A549 treated with DMSO at 1 μM for 4 hours (cell line): ENCODE measurements at places on chromosomes 16 and 17. TPM values are rescaled to one million over a fixed set of nuclear protein-coding genes. Genes with fewer than 3 reads are reported as not detected.

The HEATR3 gene
- 12.0 to 19.0 TPM (median 17.0 TPM) in 5 replicates for total RNA-seq

The PRDM7 gene
- 0.03 TPM in 1 of 5 replicates, not detected in the others for total RNA-seq

The CANT1 gene
- 68.8 to 89.4 TPM (median 88.8 TPM) in 5 replicates for total RNA-seq

The CMTM1 gene
- total RNA-seq = 0.52 to 1.9 TPM (median 1.3 TPM) in 5 replicates

The SHISA6 gene
- total RNA-seq = not detected in 5 replicates

The CSH2 gene
- not detected in 5 replicates for total RNA-seq

The PYY gene
- 0.17 TPM in 1 of 5 replicates, not detected in the others for total RNA-seq

The ODF4 gene
- total RNA-seq = not detected in 5 replicates

The CES5A gene
- total RNA-seq = not detected in 5 replicates

The CCDC200 gene
- not detected in 5 replicates for total RNA-seq

The SCPEP1 gene
- total RNA-seq = 37.7 to 45.7 TPM (median 42.5 TPM) in 5 replicates

The KRTAP9-8 gene
- total RNA-seq = not detected in 5 replicates

The OSGIN1 gene
- 30.1 to 64.8 TPM (median 39.7 TPM) in 5 replicates for total RNA-seq
